GM04503 (cell line): ENCODE measurements at places on chromosomes 7 and 10.

GRCh38 chr7:151366880-151367222 is 25.2 kb downstream of the NUB1 start:
- peak; percentile 54 for DNase-seq

- no peak for DNase-seq
Measured at GRCh38 chr7:35848725-35849124, 47.9 kb downstream of the SEPTIN7 start.

DNA sequence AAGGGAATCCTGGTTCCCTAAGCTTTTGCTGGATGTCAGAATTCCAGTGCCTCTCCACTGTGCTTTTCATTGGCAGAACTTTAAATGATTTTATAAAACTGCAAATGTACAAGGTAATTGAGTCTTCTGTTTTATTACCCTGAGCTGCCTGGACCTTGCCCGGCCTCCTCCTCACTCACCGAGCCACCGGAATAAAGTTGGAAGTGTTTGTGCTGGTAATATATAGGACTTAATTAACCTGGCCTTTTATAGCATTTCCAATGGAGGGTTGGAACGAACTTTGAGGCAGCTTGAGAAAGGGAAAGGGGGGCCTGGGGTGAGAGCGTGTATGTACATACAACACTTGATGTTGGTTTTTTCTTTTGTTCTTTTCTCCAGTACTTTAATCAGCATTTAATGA is 43.4 kb downstream of the ZNF503 start:
- no peak for DNase-seq

GRCh38 chr7:23027261-23027660 is 13.3 kb upstream of the HYCC1 start:
- no peak for DNase-seq

DNA sequence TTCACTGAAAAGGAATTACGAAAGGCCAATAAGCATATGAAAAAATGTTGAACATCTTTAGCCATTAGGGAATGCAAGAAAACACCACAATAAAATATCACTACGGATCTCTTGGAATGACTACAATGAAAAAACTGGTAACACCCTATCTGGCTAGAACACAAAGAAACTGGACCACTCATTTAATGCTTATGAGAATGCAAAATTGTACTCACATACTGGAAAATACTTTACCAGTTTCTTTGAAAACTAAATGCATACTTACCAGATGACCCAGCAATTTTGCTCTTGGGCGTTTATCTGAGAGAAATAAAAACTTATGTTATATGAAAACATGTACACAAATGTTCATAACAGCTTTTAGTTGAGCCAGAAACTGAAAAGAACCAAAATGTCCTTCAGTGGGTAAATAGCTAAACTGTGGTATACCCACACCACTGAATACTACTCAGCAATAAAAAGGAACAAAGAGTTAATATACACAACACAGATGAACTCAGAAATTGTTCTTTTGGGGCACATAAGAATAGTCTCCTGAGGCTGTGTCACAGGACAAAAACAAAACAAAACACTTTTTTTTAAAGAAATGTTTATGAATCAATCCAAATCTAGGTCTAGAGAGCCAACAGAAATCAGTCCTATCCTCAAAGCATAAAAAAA is 23.5 kb downstream of the CNOT4 start:
- DNase-seq = peak; percentile 68

DNA sequence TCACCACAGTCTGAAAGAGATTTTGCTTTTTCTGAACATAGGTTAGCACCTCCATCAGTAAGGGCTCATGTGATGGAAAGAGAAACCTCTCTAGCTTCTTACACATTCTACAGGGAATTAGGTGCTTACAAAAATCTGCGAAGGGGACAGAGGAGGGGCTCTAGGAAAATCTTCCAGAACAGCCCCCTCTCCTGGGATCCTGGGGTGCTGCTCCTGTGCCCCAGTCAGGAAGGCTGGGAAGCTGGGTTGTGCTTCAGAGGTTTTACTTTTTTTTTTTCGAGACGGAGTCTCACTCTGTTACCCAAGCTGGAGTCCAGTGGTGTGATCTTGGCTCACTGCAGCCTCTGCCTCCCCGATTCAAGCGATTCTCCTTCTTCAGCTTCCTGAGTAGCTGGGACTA is 7.5 kb upstream of the FAM171A1 start:
- no peak for DNase-seq

DNA sequence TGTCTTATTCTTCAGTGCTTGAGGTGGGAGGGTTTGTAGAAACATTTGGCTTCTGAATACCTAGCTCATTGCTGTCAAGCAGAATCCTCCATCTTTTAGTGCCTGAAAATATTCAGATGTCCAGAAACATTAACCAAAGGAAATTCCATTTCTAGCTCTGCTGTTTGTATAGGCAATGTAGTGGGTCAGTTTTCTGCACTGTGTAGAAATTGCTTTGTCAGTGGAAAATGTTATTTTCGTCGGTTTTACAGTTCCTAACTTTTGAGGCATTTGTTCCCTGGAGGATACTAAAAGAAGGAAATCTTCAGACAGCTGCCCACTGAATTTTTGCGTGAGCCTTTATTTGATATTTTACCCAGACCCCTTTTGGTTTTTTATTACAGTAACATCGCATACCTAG is 143.4 kb downstream of the TPST1 start:
- no peak for DNase-seq

- no peak for DNase-seq
Measured at GRCh38 chr10:50641626-50642025, 17.9 kb upstream of the SGMS1 start.
